ENCODE measurements at places on chromosomes 3 and 15.
A peak's percentile ranks its signal among the peaks of the same experiment; 100 is the strongest.

GRCh38 chr3:174614036-174614435 is 245.1 kb upstream of the NAALADL2 start:
- no peak for DNase-seq

GRCh38 chr3:15220661-15221060 is 14.6 kb downstream of the CAPN7 start:
- no peak for DNase-seq

DNA sequence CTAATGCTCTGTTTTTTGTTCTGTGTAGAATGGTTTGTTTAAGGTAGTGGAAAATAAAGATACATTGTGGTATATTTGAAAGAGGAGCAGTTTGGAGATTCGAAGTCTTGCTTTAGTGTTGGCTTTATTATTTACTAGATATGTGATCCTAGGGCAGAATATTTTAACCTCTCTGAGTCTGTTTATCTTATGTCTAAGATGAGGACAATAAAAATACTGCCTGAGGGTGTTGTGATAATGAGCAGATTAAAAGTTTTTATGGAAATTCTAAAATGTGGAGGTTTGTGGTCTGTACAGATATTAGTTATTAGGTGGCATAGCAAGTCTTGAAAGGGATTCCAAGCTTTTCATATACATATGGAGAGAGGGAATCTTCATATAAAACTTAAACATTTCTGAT is 15.0 kb downstream of the TCF12 start:
- DNase-seq, result no peak

DNA sequence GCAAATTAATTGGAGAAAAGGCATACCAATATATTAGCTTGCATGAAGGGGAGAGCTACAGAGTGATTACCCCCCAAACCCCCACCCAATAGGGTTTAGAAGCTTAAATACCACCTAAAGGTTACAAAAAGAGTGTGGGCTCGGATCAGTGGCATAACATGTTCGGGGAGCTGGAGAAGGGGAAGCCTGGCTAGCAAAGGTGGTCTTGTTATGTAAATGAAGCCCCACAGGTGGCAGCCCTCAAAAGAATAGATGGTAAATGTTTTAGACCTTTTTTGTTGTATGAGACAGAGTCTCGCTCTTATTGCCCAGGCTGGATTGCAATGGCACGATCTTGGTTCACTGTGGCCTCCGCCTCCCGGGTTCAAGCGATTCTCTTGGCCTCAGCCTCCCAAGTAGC is 10.9 kb upstream of the PXK start:
- DNase-seq, result no peak

GRCh38 chr15:52518487-52519371 is 10.0 kb downstream of the MYO5A start:
- no peak for DNase-seq

GRCh38 chr3:184282941-184283340 is 7.1 kb downstream of the ECE2 start:
- DNase-seq, result no peak

DNA sequence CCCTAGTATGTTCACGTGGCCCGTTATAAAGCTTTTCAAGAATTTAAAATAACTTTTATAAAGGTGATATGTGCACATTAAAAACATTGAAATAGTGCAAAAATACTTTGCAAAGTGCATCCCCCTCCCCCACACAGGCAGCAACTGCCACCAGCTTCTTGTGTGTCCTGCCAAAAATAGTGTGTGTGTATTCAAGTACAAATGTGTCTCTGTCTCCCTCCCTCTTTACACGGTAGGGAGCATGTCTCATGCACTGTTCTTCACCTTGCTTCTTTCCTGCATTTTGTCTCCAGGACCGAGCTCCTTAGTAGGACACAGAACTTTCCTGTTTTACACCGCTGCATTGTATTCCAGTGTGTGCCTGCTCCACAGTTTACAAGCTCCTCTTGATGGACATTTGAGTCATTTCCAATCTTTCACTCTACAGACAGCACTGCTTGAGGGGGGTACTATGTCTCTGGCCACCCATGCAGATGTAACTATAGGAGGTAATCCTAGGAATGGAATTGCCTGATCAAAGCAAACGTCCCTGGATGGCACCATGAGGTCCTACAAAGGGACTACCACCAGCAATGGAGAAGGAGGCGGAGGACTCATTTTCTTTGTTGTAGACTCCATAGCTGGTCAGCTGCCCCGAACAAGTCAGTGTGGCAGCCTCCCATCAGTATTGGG is 52.4 kb downstream of the SLC6A6 start:
- DNase-seq, result no peak

DNA sequence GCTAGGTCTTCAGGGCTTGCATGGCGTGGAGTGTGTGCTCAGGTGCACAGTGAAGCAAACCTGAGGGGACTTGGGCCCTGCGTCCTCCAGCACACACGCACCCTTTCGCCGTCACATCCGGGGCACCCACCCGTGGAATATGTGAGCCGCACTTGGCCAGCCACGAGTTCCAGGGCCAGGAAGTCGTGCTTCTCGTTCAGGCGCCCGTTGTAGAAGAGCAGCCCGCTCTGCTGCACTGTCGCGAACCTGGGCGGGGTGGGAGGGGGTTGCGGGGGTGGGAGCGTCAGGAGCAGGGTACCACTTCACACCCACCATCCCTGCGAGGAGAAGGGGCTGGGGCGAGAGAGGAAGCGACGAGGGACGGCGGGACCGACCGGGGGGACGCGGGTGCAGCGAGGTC is 7.1 kb downstream of the CELSR3 start:
- peak; percentile 81 for DNase-seq

DNA sequence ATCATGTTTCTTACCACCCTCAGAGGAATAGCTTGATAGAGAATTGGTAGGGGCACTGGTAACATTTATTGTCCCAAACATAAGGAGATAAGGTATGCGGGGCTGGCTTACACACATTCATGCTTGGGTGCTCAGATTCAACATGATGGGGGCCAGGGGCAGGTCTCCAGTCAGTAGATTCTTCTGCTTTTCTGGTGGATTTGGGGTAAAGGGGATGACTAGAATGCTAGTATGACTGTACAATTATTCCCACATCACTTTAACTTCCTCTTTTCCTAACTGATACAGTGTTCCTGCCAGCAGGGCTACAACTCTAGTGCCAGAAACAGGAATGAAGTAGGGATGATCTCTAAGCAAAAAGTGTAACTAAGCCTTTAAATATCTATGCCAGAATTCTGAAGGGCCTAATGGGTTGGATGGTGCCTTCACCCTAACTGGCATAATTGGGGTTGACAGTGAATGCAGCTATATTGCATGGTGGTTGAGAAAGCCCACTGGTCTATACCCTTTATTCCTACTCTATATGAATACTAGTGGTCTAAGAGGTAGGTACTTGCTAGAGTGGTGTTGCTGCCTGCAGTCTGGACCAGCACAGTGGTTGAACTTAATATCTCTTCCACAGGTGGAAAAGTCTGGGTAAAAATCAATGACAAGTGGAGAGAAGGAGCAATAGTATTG is 117.4 kb downstream of the IL12A start:
- DNase-seq, result no peak

DNA sequence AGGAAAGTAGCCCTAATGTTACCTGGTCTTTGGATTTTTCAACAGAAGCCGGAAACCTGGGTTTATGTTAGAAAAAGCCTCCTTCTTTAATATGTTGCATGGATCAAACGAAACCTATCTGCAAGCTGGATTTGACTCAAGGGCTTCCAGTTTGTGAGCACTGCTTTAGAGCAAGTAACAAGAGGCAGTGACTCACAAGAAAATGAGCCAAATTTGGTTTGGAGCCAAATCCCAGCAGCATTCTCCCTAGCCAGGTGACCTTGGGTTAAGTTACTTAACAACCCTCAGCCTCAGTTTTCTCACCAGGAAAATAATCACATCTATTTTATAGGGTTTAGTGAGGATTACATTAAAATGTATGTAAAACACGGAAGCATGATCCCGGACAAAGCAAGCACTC is 215.2 kb upstream of the PRICKLE2 start:
- no peak for DNase-seq
